ENCODE measurements at places on chromosomes 7 and 10. TPM values are rescaled to one million over a fixed set of nuclear protein-coding genes. Genes with fewer than 3 reads are reported as not detected.

IFIT2 gene
- 18.6 TPM for total RNA-seq

ASZ1 gene
- not detected for total RNA-seq

ERVW-1 gene
- not detected for total RNA-seq

DNA sequence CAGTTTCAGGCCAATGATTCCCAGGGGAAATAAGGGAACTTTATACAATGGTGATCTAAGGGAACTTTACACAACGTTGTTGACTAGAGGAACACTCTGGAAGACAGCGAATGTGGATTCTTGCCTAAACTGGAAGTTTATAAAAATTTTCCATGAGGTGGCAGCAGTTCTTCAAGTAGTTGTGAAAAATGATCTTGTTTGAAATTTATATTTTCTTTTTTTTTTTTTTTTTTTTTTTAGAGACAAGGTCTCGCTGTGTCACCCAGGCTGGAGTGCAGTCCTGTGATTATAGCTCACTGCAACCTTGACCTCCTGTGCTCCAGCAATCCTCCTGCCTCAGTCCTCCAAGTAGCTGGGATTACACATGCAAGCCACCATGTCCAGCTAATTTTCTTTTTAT is 32.1 kb upstream of the GTF2I start:
- peak; percentile 85 for DNase-seq

GRCh38 chr10:7889947-7890542 is 71.7 kb downstream of the TAF3 start:
- no peak for DNase-seq

RAB19 gene
- not detected for total RNA-seq

GRCh38 chr7:157691586-157692459 is 355.0 kb downstream of the DNAJB6 start:
- DNase-seq = peak; percentile 12

DNA sequence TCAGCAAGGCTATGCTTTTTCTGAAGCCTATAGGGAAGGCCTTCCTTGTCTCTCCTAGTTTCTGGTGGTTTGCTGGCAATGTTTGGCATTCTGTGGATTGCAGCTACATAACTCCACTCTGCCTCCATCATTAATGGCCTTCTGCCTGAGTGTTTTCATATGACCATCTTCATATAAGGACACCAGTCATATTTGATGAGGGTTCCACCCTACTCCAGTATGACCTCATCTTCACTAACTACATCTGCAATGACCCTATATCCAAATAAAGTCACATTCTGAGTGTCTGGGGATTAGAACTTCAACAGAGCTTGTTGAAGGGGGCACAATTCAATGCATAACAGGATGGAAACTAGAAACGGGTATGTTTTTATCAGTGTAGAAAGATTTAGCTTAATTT is 22.1 kb downstream of the CAV1 start:
- DNase-seq = no peak

RELN gene
- 2.7 TPM for total RNA-seq

GRCh38 chr7:113763226-113763625 is 155.6 kb downstream of the PPP1R3A start:
- no peak for DNase-seq

TRA2A gene
- total RNA-seq = 45.9 TPM

HOXA6 gene
- total RNA-seq = 14.9 TPM

DNA sequence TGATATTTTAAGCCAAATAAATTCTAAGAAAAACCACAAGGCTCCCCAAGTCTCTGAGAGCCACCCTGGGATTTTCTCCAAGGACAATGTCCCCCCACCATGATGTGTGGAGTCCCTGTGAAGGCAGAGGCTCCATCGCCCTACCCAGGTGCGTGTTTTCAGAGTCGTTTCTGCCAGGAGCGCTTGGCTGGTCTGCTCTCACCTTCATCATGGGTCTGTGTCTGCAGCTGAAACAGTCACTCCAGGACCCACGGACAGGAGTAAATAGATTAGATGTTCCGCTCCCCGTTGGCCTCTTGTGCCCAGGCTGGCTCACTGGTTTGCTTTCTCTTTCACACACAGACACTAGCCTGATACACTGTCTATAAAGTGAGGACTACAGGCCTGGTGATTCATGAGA is 217.5 kb downstream of the SFMBT2 start:
- DNase-seq = no peak

DNA sequence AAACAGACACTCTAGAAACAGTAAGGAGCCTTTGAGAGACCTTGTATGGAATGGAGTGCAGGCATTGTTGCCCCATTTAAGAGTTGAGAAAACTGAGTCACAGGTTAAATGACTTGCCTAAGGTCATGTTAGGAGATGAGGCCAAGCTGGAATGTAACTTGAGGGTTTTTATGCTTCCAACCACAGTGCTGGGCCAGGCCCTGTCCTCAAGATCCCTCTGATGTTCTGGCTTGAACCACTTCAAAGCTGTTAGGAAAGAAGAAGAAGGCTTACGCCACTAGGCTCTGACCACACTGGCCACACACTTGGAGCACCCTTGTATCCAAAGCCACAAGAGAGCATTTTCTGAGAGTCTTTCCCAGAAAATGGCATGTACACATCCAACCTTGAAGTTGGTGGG is 42.7 kb downstream of the PLAU start:
- DNase-seq = no peak

All from adrenal gland (tissue), 19 donors.